ENCODE measurements at places on chromosomes 2 and 18. TPM values are rescaled to one million over a fixed set of nuclear protein-coding genes. Genes with fewer than 3 reads are reported as not detected.

DNA sequence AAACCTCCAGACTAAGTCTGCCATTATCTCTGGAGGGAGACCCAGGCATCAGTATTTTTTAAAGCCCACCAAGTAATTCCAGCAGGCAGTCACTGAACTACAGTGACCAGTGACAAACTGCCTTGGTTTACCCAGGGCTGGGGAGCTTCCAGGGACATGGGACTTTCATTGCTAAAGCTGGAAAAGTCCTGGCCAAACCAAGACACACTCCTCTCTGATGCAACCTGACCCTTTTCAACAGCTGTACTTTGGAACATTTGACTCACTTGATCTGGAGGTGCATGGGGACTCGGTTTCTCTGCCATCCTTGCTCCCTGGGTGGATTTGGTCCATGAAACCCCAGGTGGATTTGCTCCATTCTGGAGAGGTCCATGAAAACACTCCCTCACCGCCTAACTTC, 7.0 kb downstream of the MRO start:
- DNase-seq, result no peak

GRCh38 chr2:174166261-174166660, 82.1 kb downstream of the OLA1 start:
- no peak for DNase-seq

DNA sequence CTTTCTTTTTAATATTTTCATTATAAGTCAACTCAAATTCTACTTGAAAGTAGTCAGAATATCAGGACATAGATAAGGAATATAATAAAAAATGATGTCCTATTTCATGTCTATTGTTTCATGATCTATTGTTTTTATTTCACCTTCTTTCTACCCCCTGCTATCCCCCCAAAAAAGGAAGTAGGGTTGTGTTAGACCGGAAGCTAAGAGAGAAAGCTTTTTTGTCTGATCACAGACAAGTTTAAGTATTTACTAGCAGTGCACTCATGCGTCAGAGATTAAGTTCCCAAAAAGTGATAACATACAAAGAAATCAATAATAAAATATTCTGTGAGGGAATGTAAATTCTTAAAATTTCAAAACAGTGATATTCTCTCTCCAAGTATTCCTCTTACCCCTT, 447.1 kb upstream of the CNTNAP5 start:
- DNase-seq, result no peak

- DNase-seq, result no peak
Observed at GRCh38 chr2:9700109-9700495, 69.3 kb upstream of the YWHAQ start.

- no peak for DNase-seq
Observed at GRCh38 chr2:184730288-184730687, 132.0 kb downstream of the ZNF804A start.

DNA sequence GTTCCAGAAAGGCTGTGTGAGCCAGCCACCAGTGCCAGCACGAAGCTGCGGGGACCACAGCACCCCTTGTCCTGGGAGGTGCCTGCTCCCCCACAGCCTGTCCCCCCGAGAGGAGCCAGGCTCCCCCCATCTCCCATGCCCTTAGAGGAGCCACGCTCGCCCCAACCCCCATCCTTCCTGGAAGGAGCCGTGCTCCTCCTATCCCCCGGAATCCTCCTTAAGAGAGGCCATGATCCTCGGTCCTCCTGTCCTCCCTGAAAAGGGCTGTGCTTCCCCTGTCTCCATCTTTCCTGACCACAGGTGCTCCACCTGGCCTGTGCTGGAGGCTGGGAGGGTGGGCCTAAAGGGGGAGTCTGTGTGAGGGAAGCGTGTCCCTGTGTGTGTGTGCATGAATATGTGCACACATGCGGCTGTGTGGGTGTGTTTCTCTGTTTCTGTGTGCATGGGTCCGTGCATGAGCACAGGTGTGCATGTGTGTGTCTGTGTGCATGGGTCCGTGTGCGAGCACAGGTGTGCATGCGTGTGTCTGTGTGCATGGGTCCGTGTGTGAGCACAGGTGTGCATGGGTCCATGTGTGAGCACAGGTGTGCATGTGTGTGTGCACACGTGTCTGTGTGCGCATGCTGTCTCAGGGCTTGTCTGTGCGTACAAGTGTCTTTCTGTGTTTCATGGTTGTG, 80.3 kb downstream of the RTP5 start:
- DNase-seq, result no peak

- DNase-seq, result no peak
Observed at GRCh38 chr2:5618271-5618670, 73.9 kb upstream of the SOX11 start.

GRCh38 chr2:105836840-105837692, 92.4 kb downstream of the NCK2 start:
- DNase-seq, result no peak

GRCh38 chr2:241454837-241455485, 53.4 kb downstream of the STK25 start:
- no peak for DNase-seq

DNA sequence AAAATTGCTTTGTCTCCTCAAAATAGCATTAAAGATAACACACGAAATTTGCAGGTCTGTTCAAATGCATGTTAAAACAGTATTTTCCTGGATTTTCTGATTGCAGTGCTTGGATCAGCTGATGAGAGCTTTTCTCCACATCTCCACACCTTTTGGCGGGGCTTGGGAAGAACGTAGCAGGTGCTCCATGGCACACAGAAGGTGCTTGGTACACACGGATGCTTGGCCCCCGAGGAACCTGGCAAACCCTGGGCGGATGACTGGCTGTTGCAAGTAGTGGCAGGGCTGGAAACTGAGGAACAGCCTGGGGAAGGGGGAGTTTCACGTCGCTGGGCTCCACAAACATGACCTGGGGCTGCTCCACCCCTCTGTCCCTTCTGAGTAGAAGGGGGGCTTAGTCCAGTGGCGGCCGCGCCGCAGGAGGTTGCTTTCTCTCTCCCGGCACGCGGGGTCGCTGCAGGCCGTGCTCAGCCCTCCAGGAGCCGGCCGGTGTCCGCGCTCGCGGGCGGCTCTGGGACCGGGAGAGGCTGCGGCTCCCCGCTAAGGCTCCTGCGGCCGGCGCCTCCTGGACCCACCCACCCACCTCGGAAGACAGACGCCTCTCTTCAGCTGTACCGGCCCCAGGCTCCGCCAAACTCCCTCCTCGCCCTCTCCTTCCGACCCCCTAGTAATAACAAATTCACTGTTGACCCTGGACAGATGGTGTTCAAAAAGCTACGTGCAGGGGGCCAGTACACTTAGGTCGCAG, 69.3 kb downstream of the MARCO start:
- no peak for DNase-seq

DNA sequence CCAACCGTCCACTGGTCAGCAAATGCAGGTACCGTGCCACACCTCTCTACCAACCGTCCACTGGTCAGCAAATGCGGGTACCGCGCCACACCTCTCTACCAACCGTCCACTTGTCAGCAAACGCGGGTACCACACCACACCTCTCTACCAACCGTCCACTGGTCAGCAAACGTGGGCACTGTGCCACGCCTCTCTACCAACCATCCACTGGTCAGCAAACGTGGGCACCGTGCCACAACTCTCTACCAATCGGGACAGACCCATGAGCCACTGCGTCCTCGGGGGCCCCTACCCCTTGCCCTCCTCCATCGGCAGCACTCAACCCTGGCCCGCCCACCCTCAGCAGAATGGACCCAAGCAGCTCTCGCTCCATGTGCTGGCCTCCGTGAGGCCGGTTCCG, 226.4 kb upstream of the SALL3 start:
- DNase-seq, result no peak

GRCh38 chr18:58303363-58303762, 259.3 kb downstream of the NEDD4L start:
- DNase-seq, result no peak

DNA sequence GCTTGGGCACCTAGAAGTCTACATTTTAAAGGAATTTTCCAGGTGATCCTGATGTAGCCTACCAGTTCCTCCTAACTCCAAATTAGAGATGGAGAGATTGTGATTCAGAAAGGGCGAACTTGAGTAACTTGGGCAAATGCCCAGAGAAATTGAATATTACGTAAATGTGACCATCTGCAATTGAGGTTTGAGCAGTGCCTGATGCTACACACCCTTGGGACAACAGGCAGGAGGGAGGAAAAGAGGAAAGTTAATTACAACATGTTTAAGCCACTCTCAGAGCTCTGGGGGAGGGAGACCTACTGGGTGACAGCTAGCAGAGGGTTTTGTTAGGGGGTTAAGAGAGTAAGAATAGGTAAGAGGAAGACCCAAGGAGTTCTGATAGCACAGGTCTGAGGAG, 208.9 kb downstream of the LPIN1 start:
- no peak for DNase-seq

GRCh38 chr2:190214426-190215194, 105.0 kb downstream of the HIBCH start:
- DNase-seq, result no peak

DNA sequence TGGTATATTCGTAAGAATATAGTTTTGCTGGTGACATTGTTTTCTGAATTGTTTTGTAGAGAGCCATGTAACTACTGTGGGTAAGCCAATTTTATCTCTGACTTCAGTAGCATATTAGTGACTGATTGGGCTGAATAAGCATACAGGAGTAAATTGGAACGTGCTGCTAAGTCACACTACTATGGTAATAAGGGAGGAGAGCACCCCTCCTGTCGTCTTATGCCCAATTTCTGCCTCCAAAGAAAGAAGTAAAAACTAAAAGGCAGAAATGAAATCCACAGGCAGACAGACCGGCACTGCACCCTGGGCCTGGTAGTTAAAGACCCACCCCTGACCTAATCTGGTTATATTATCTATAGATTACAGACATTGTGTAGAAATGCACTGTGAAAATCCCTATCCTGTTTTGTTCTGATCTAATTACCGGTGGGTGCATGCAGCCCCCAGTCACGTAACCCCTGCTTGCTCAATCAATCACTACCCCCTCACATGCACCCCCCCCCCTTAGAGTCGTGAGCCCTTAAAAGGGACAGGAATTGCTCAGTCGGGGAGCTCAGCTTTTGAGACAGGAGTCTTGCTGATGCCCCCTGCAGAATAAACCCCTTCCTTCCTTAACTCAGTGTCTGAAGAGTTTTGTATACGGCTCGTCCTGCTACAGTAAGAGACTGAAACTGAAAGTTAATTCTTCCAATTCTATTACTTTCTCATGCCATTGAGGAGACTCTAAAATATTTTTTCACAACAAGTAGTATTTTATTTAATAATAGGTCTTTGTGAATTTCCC, 167.0 kb downstream of the ZNF804A start:
- no peak for DNase-seq

DNA sequence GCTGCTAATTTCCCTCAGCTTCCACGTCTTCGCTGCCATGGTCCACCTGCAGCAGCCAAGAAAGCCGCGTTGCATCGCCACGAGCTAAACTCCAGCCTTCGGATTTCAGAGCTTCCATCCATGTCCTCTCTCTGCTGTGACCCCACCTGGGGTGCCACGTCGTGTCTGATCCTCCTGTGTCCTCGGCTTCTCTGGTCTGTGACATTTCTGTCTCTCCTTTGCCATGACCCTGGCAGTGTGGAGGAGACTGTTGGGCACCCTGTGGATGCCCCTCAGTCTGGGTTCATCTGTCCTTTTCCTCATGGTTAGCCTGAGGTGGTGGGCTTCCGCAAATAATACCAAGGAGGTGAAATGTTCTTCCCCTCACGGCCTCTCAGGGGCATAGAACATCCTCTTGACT, 106.8 kb downstream of the RTP5 start:
- no peak for DNase-seq

DNA sequence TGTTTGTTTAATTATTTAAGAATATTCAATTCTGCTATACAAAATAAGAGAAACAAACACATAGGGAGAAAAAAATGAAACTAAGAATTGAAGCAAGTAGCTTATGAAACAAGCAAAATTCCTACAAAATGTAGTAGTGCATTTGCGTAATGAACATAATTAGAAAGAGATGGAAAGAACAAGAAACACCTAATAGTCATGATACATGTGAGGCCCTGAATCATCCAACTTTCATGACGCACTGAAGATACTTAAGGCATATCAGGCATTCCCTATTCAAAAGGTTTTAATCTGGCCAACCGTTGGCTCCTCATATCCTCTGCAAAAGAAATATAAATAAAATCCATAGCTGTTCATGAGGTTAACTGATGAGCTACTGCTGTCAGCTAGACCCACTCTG, 14.5 kb upstream of the NAB1 start:
- DNase-seq, result no peak

DNA sequence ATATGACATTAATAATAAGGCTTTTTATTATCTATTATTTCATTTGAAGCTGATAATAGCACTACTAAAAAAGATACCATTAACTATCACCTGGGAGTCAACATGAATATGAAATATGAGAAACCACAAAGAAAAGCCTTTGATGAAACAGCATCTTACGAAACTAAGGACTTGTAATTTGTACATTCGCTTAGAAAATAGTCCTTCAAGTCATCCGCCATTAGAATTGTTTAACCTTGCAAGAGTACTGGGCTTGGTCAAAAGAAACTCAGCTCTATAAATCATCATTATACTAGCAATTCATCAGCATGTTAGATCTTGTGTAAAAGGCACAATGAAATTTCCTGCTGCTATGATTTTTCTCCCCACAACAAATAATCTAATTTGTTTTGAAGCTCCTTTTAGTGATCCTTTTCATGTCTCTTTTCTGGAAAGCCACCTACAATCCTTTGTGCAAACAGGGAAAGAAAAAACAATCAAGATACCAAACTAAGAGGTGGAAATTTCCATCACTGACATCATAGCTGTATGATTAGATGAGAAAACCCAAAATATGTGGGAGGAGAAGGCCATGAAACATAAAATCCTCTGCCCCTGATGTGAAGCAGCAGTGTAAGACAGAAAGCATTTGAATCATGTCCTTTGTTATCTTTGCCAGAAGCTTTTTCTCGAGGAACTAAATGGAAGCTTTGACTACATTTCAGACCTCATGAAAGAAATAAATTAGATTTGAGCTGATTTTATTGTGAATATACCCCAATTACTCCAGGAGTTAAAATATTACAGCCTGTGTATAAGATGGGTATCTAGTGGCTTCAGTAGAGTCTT, 31.2 kb downstream of the SCN9A start:
- DNase-seq, result no peak

GRCh38 chr18:51137026-51137729, 60.3 kb downstream of the MEX3C start:
- no peak for DNase-seq

GRCh38 chr2:113675875-113676274, 48.8 kb downstream of the RABL2A start:
- no peak for DNase-seq

- DNase-seq, result no peak
Observed at GRCh38 chr2:122384768-122385333, 629.4 kb downstream of the TSN start.

- DNase-seq, result no peak
Observed at GRCh38 chr2:126936219-126936723, 37.6 kb downstream of the TEX51 start.

Gene IL18RAP
- 0.29 TPM for total RNA-seq

Gene ZNF385B
- 24.9 TPM for total RNA-seq

Gene MALL
- total RNA-seq, result 1.7 TPM

Gene FEV
- not detected for total RNA-seq

Gene PLEKHB2
- 105 TPM for total RNA-seq

Gene ONECUT2
- 0.15 TPM for total RNA-seq

Gene TM4SF20
- not detected for total RNA-seq

Gene ABCB11
- total RNA-seq, result 0.24 TPM

Gene UGT1A3
- not detected for total RNA-seq

Gene SCYGR4
- not detected for total RNA-seq

Gene TUBA3E
- total RNA-seq, result not detected

Gene LOXHD1
- not detected for total RNA-seq

Gene NXPH2
- not detected for total RNA-seq

Gene CAVIN2
- total RNA-seq, result 35.4 TPM

Gene CENPA
- not detected for total RNA-seq

Gene ANKRD30B
- not detected for total RNA-seq
